CD4-positive, alpha-beta T cell treated with Interleukin-1 beta for 1 hour (primary cell): ENCODE measurements at places on chromosomes 16 and 17.

GRCh38 chr17:35893751-35894150 is 13.6 kb upstream of the CCL5 start:
- DNase-seq: no peak

GRCh38 chr17:45857977-45858708 is 13.5 kb downstream of the SPPL2C start:
- no peak for DNase-seq

DNA sequence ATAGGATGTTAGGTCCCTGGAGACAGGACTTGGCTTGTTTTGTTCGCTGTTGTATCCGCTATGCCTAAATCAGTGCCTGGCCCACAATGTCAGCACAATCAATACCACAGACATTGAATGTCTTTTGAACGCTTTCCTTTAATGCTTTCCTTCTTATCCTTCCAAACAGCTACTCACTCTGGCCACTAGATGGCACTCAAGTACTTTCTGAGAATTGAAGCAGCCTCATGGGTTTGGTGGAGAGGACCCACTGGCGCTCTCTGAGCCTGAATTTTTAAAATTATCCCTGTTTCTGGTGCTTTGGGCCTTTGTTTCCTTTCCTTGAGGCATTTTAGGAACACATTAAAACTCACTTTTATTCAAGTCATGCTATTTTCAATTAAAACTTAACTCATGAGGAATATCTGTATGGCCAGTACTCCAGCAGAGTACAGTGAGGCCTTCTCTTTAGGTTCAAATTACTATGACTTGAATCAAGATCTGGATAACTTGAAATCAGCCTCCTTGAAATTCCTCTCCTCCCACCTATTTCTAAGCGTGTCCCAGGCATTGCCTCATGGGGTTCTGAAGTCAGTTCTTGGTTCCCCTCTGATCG is 3.2 kb upstream of the NLRP1 start:
- DNase-seq: peak; percentile 61

GRCh38 chr17:73980517-73980916 is 223.0 kb upstream of the RPL38 start:
- no peak for DNase-seq
